ENCODE measurements at places on chromosomes 11 and 22.

DNA sequence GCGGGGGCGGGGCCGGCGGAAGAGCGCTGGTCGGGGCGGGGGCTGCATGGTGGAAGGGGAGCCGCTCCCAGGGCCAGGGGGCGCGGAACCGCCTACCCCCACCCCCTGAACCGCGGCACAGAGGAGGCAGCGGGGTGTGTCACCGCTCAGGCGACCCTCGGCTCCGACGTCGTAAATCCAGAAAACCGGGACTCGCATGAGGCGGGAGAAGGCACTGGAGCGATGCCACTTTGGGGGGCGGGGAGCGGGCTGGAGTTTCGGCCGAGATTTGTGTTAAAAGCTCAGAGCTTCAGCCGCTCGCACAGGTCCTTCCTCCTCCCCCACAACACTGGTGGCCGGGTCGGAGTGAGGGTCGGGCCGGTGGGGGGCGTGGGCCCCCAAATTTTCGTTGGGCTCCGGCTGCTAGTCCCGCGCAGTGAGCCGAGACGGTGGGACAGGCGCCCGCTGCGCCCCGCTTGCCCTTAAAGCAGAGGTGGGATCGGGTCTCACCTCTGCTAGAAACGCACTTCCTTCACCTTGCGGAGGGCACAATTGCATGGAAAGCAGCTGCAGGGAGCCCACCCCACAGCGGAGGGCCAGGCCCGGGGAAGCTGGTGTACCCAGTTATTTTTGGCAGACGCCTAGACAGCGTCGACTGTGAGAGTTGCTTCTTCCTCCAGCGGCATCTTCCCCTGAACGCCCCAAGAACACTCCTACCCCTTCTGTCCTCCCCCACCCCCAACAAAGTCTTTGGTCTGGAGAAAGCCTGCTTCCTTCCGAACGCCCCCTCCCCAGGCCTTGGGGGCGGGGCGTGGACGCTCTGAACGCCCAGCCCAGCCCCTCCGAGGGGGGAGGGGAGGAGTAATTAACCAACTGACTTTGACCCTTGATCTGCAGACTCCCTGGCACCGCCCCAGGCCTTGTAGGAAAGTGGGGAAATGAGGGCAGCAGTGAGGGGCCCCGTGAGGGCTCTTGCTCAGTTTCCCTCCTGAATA, 1.1 kb downstream of the OVOL1 start:
- no peak for DNase-seq

- no peak for DNase-seq
Observed at GRCh38 chr11:64058494-64058893, 22.8 kb downstream of the FLRT1 start.

DNA sequence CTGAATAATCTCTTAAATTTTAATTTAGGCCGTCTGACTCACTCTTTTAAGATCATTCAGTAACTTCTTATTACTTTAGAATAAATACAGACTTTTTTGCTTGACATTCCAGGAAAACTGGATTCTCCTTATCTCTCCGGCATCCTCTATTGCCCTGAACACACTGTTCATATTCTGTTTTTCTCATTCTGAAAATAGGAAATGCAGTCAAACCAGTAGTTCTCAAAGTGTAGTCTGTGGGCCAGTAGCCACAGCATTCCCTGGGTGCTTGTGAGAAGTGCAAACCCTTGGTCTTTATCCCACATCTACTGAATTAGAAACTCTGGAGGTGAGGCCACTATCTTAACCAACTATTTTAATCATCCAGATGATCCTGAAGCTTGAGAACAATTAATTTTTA, 84.3 kb downstream of the PANX1 start:
- no peak for DNase-seq

DNA sequence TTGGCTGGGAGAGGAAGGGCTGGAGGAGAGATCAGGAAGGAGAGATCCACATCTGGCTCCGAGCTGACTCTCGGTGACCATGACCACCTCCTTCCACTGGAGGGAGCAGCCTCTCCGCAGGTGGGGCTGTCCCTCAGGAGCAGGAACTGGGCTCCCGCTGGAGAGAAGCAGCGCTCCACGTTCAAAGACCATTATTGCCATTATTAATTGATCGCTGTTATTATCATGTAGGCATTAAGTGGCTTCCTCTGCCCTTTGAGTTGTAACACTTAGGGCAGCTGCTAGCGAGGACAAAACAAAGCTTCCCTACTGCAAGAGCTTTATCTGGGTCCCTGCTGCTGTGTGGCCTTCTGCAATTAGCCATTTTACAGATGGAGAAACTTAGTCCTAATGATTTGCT, 251.9 kb downstream of the ST3GAL4 start:
- DNase-seq: peak; percentile 77

DNA sequence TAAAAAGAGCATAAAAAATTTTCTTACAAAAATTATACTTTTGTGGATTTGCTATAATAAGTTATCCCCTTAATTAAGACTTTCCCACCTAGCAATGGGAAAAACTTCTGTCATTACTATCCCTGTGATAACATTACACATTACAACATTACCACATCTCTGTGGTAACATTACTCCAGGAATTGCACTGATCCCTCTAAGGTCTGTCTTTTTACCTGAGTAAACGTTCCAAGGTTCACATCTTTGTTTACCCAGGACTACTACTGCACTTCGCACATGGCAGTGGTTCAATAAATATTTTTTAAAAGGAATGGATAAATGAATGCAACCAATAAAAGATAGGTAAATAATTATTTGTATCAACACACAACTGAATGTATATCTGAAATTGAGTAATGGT, 92.4 kb upstream of the NOX4 start:
- DNase-seq: no peak

DNA sequence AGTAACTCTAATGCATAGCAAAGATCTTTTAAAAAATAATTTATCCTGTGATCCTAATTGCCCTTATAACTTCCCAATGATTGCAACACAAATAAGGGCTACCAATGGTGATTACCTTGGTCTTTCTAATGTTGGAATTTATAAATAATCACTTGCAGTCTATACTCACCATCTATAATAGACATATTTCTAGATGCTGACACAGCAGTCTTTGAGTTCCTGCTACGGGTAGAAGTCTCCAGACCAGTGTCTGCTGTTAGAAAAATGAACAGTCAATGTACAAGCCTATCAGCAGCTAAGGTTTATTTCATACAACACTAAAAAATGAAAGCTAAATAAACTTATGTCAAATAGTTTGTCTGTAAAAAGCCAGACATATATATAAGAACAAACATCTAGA, 44.4 kb upstream of the GPR83 start:
- DNase-seq: no peak

- DNase-seq: no peak
Observed at GRCh38 chr11:114169821-114170220, 110.3 kb downstream of the ZBTB16 start.

- DNase-seq: no peak
Observed at GRCh38 chr22:30877662-30878515, 90.7 kb downstream of the MORC2 start.

DNA sequence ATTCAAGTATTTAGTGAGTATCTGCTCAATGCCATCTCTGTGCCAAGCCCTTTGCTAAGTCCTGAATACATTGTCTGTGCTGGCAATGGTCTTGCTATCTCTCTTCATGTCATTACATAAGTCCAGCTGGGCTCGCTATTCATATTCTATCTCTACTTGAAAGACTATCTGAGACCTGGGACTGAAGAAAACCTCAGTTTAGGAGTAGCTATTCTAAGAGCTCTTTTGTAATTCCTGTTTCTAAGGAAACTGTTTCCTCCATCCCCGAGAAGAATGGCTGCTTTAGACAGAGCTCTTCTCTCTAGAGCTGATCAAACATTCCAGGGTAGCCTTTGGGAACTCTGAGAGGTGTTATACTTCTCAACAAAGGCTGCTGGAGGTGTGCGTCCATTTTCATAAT, 33.0 kb downstream of the SLC17A6 start:
- no peak for DNase-seq

DNA sequence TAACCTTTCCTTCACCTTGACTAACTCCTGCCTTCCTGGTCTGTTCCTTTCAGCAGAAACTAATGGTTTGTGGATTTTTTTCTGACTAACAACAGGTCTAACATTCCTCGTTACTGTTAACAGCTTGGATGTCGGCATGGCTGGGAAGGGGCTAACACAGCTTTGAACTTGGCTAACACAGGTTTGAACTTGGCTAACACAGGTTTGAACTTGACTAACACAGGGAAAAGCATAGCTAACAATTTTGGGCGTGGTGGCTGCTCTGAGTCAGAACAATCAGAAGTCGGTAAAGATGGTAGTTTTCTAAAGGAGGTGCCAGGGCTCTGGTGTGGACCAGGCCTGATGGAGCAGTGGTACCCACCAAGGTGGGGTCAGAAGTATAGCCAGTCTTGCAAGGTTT, 16.1 kb downstream of the MIAT start:
- DNase-seq: no peak

GRCh38 chr22:42922374-42923191, 65.5 kb upstream of the ARFGAP3 start:
- no peak for DNase-seq

GRCh38 chr11:95097209-95097608, 7.6 kb downstream of the ENDOD1 start:
- no peak for DNase-seq

DNA sequence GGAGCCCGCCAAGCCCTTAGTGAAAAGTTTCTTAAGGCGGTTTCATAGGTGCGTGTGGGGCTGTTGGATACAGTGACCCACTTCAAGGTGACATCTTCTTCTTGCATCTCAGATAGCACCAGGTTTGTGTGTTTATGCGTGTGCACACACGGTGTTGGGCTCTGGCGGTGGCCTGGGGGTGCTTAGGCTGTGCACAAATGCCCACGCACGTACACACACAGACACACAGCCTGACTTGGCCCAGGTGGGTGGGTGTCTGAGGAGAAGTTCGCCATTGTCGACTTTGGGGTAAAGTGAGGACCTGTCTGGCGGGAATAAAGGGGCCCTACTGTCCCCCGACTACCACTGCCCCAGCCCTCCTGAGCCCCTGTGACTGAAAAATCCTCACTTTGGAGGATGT, 103.8 kb downstream of the KCNQ1 start:
- peak; percentile 4 for DNase-seq

DNA sequence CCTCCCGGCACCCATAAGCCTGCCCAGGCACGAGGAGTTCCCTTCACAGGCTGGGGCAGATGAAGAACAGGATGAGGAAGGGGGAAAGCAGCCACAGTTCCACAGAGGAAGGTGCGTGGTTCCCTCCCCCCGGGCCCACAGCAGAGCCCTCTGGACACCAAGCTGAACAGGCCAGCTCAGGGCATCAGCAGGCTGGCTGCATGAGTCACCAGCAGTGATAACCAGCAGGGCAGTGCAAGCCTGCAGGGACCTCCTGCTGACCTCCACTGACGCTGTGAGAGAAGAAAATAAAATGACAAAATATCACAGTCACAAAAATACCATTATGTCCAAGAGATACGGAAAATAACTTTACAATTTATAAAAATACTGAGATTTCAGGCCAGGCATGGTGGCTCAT, 11.5 kb downstream of the RTL6 start:
- no peak for DNase-seq

GRCh38 chr11:102306817-102307726, 10.2 kb upstream of the BIRC3 start:
- no peak for DNase-seq

DNA sequence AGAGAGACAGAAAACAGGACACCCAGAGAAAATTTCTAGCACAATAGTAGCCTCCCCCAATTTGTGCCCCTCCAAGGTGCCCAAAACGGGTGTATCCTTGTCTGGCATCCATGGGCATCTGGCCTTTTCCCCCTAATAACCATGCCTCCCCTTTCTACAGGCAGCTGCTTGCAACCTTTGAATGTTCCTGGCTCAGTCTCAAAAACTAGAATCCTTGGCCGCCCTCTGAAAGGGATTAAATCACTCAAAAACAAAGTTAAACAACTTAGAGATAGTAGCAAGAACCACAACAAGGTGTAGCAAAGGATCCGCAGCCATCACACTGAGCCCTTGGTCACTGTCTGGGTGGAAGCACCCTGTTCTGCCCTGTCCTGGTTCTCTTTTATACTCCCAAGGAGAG, 105.6 kb downstream of the MN1 start:
- DNase-seq: no peak

DNA sequence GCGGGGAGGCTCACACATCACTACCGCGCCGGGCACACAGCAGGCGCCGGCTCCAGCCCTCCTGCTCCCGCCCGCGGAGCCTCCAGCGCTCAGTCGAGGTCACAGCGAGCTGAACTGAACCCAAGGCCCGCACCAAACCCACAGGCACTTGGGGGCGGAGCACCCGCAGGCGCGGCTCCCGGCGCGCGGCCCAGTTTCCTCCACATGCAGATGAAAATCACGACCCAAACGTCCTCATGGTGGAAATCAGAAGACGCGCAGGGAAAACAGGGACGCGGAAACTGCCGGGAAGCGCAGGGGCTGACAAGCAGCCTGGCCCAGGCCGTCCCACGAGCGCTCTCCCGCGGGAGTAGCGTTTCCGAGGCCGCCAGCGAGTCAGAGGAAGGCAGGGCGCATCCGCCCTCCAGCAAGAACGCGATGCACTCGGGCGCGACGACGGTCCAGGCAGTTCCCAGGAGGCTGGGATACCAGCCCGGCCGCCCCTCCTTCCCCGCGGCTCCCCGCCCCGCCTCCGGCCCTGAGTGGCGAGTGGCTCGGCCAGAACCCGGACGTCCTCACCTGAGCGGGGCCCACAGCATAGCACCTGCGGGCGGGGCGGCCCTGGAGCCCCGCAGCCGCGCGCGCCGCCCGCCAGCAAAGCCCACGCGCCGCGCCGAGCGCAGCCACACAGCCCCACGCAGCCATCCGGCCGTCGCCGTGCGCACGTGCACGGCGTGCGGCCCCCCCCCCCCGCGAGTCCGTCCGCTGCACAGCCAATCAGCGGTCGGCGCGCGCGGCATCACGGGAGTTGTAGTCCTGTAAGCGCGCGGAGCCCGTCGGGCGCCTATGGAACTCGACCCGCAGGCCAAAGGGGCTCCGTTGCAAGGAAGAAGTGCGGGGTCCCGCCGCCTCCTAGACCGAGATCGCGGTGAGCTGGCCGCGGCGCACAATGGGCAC, at the start of gene HDHD5:
HDHD5 (minus strand) TSS at position 710 of the 936 bp plus-strand sequence; CDS start at position 684, 26 bp downstream.
- DNase-seq: peak; percentile 94

DNA sequence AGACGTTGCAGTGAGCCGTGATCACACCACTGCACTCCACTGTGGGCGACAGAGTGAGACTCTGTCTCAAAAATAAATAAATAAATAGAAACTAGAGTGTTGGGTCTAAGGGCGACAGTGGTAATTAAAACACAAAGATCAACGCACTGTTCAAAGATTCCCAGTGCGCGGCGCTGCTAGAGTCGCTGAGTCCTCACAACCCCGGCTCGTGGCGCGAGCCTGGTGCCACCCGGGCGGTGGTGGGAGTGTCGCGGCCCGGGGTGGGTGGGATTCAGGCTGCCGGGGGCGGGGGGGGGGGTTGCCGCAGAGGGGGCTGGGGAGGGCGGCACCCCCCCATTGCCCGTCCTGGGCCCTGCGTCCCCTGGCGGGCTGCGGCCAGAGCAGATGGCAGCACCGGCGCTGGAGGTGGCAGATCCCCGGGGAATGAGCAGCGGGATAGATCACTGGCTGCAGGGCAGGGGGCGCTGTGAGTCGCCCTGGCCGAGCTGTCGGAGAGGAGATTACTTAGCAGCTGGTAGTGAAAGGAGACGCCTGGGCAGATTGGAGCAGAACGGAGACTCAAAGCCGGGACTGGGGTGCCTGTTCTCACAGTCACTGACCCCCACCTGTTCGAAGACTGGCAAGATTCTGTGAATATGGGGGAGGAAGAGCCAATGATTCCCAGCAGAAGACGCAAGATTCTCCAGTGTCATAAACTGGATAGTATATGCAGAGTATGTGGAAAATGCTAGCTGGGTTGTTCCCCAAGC, 30.2 kb upstream of the APOBEC3A start:
- peak; percentile 89 for DNase-seq
